ENCODE measurements at places on chromosomes 3 and 15.
A peak's percentile ranks its signal among the peaks of the same experiment; 100 is the strongest.

- DNase-seq, result no peak
Measured at GRCh38 chr15:40543082-40543481, 21.8 kb downstream of the CCDC32 start.

GRCh38 chr3:72618739-72619138, 229.5 kb downstream of the SHQ1 start:
- DNase-seq, result no peak

GRCh38 chr3:100606894-100607512, 2.4 kb upstream of the ADGRG7 start:
- no peak for DNase-seq

GRCh38 chr3:172461530-172462138, 13.4 kb upstream of the GHSR start:
- no peak for DNase-seq

- DNase-seq, result peak; percentile 39
Measured at GRCh38 chr15:44726568-44727484, 9.5 kb upstream of the TRIM69 start.

DNA sequence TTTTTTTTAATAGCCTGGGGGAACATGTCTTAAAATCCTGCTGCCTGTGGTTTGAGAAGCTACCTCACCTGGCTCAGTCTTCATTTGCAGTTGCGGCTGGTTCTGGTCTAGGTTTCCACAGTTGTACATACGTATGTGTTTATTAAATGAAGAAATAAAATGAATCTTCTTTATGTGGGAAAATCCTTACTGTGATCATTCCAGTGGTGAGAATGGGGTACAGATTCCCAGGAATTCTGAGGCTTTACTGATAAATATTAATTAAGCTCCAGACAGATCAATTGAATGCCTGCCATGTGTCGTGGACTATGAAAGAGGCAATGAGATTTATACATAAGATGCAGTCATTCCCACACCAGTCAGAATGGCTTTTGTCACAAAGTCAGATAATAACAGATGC, 356.1 kb upstream of the GRM7 start:
- DNase-seq, result no peak

- DNase-seq, result no peak
Measured at GRCh38 chr3:102189956-102190723, 244.7 kb upstream of the ZPLD1 start.

GRCh38 chr15:47755941-47756340, 38.6 kb downstream of the SEMA6D start:
- no peak for DNase-seq

DNA sequence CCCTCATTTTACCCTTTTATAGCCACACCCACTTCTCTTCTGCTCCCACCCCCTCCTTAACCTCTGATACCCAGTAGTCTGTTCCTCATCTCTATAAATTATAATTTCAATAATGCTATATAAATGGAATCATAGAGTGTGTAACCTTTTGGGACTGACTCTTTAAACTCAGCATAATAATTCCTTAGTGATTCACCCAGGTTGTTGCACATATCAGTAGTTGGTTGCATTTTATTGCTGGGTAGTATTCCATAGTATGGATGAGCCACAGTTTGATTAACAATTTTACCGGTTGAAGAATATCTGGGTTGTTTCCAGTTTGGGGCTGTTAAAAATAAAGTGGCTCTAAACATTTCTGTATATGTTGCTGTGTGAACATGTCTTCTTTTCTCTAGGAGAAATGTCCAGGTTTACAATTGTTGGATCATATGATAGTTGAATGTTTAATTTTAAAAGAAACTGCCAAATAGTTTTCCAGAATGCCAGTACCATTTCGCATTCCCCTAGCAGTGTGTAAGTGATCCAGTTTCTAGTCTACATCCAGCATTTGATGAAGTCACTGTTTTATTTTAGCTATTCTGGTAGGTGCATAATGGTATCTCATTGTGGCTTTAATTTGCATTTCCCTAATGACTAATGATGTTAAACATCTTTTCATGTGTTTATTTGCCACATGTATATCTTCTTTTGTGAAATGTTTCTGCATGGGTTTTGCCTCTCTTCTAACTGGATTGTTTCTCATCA, 68.5 kb downstream of the VPS8 start:
- DNase-seq, result no peak

GRCh38 chr15:38691377-38691776, 126.8 kb upstream of the RASGRP1 start:
- no peak for DNase-seq

DNA sequence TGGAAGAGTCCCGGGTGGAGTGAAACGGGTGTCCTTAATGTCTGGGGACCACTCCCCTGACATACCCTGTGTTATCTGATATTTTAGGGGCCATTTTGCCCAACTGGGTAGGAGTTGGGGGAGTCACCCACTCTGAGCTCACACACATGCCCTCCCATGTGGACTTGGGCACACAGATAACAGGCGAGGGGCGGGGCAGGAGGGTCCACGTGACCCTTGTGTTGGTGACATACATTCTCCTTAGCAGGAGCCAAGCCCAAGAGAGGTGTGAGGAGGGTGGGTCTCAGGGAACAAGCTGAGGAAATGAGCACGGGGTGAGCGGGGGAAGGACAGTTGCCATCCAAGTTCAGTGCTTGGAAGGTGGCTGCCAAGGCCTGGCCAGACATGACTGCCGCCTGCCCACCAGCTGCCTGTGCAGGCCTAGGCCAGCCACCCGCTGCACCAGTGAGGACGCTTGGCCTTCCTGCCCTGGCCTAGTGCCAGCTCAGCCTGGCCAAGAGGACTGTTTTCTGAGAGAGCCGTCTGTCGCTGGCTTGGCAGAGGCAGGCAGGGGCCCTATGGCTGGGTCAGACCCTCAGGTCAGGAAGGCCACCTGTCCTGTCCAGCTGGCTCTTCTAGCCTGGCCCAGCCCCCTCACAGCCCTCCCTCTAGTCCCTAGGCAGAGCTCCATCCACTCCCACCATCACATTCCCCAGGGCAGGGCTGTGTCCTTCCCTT, 31.3 kb upstream of the TMEM115 start:
- DNase-seq, result peak; percentile 85

DNA sequence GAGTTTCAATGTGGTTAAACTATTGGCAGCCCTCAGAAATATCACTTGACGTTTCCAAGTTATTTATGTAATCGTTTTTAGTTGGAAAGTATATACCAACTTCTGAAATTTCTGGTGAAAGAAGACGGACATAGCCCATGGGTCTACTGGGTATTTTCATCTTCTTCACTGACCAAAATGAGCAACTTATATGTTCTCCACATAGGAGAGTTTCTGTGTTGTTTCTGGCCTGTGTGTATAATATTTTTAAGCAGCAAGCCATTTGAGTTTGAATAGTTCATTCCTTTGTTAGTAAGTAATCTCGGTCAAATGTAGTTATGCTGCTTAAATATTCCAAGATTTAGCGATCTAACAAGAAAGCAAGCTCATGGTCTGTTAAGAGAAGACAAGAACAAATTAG, 57.3 kb downstream of the ADAMTSL3 start:
- DNase-seq, result no peak

DNA sequence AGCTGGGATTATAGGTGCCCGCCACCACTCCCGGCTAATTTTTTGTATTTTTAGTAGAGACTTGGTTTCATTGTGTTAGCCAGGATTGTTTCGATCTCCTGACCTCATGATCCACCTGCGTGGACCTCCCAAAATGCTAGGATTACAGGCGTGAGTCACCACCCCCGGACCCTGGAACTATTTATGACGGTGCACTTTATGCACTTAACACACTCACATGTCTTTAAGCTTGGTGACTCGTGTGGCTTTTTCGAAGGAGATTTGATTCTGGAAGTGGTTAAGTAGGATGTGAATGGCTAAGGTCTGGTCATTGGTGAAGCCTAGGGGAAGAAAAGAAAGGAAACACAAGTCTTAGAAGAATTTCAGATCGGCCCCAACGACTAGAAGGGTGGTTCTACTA, 20.3 kb downstream of the BBS4 start:
- DNase-seq, result no peak

DNA sequence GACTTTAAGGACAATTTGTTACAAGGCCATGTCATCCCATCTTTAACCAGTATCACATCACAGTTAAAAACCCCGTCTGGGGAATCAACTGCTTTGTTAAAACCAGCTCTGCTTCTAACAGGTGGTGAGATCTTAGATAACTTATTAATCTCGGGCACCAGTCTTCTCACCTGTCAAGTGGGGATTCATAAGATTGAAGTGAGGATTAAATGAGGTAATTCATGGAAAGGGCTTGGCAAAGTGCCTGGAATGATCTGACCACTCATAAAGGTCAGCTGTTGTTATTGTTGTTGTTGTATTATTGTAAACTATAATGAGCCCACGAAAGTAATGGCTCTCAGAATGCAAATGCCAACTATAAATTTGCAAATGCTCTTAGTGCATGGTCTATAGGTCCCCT, 30.1 kb upstream of the SLC24A5 start:
- DNase-seq, result no peak

Data from femur (tissue), 1 donor.